ENCODE measurements at places on chromosomes 13 and 19.

DNA sequence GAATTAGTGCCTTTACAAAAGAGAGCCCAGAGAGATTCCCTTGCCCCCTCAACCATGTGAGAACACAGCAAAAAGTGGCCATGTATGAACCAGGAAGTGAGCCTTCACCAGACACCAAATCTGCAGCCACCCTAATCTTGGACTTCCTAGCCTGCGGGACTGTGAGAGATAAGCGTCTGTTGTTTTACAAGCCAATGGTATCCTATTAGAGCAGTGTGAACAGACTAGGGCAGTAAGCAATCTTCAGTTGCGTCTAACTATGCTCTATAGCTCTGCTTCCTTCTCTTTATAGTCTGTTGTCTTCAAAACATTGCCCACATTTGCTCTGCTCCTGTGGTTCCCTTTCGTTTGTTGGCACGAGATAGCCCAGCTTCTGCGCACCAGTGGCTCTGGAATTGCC, 109.5 kb upstream of the FNDC3A start:
- no peak for DNase-seq

- DNase-seq = no peak
These were observed 23.8 kb downstream of the DEDD2 start for GRCh38 chr19:42193706-42194105.

DNA sequence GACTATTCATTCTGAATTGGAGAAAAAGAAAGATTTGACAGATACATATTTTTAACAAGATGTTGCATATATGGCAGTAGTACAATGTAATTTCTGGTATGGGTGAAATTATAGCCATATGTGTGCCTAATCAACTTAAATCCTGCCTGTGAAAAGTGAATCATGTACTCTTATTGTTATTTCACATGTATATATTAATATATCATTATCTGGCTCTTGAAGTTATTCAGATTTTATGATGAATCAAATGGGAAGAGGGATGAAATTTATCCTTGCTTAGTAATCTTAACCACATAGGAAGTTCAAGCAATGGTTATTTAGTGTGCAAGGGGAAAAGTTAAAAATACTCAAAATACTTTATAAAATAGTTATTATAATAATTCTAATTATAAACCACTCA, 80.5 kb downstream of the GPC6 start:
- DNase-seq = no peak

DNA sequence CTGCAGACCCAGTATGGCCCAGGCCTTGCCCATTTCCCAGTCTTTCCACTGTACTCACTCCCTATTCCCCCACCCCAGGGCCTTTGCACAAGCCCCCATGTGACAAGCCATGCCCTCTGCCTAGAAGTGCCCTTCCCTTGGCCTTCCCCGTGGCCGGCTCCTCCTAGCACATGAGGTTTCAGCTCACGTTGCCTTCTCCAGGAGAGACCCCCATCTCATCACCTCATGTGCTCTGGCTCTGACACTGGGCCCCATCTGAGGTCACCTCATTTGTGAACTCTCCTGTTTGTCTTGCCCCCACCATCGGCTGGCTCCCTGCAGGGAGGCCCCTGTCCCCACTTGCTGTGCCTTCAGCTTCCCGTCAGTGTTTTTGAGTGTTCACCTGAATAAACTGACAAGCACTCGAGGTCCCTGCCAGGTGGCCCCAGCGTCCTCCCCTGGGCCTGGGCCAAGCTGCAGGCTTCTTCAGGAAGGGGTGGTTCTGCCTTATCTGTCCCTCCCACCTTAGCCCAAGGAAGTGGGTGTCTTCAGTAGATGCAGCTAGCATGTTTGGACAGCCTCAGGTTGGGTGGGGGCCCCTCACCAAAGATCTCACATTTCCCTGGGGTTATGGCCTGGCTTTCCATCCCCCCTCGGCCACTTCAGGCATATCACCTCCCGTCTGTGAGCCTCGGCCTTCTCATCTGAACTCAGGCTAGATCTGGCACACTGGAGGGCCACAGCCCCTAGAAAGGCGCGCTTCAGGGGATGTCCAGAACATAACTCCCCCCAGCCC, 3.8 kb upstream of the SLC25A42 start:
- DNase-seq = no peak

GRCh38 chr19:29880498-29881081, 61.4 kb upstream of the URI1 start:
- peak; percentile 42 for DNase-seq

GRCh38 chr13:20475927-20476691, 49.5 kb downstream of the CRYL1 start:
- DNase-seq = no peak

DNA sequence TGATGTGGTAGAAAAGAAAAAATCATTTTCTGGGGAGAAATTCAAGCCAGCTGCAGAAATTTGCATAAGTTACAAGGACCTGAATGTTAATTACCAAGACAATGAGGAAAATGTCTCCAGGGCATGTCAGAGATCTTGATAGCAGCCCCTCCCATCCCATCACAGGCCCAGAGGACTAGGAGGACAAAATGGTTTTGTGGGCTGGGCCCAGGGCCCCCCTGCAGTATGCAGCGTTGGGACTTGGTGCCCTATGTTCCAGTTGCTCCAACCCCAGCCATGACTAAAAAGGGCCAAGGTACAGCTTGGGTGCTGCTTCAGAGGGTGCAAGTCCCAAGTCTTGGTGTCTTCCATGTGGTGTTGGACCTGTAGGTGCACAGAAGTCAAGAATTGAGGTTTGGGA, 76.6 kb upstream of the SOX1 start:
- DNase-seq = no peak

DNA sequence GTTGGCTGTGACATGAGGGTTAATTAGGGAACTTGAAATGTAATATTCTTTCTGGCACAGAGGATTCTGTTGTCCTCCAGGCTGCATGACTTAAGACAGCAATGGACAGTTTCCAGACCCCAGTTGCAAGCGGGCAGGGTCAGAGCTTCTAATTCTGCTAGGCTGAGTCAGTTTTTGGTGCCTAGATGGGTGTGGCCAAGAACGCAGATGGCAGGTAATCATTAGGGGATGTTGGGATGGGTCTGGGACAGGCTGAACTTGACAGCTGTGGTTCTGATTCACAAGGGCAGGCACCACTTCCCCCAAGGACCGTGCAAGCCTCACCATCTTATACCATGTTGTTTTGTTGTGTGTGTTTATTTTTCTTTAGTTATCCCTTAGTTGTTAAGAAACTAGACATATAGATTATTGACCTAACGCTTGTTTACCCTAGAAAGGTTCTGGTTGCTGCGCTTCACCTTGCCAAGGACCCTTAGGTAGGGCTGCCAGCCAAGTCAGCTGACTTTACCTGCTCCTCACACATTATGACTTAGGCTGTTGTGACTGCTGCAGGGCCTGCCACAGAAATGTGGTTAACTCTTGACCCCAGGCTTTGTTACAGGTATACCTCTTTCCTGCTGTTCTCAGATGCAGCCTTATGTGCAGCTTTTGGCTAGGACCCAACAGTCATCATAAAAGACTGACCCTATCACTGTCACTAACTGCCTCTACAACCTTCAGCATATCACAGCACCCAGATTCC, 117.7 kb upstream of the KLF12 start:
- no peak for DNase-seq

- no peak for DNase-seq
These were observed 39.4 kb upstream of the MEDAG start for GRCh38 chr13:30866677-30867076.

- DNase-seq = peak; percentile 97
These were observed at the start of gene MOB3A for GRCh38 chr19:2096034-2096479. Gene MOB3A, minus strand, starts transcription at chr19:2096326. Its CDS starts 17,766 bp downstream, at chr19:2078560.

- DNase-seq = no peak
These were observed 21.6 kb downstream of the RAB20 start for GRCh38 chr13:110539894-110540293.

GRCh38 chr13:21150013-21150412, 26.3 kb downstream of the SKA3 start:
- DNase-seq = no peak

DNA sequence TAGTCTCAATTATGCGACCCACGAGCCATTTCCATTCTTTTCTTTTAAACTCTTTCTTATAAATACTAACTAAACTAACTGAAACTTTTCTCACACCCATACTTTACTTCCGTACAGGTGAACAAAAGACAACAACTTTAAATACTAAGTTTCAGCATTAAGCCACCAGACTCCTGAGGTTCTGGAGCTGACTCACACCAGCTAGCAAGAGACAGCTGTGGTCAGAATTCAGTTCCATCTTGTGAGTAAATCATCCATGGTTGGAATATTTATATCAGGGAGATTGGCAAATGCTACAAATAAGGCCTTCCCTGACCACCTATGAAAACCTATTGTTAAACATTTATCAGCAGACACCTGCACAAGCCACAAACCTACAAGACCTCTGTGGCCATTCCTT, 897.0 kb downstream of the EFNB2 start:
- no peak for DNase-seq

DNA sequence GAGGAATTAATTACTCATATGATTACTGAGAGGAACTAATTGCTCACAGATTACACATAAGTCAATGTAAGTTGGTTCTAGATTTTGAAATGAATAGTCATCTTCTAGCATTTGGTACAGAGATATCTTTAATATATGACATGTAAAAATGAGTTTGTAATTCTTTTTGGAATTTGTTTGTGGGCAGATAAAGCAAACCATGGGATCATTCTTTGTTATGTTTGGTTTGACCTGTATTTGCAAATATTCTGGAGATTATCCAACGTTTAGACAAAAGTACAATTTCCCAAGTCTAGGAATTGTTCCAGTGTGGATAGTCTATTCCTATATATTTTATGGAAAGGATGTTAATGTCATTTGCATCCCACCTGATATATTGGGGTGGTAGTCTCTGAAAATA, 309.6 kb upstream of the EDNRB start:
- DNase-seq = no peak

- DNase-seq = no peak
These were observed 6.7 kb upstream of the CHERP start for GRCh38 chr19:16548956-16549355.

- no peak for DNase-seq
These were observed 6.7 kb upstream of the LPAR2 start for GRCh38 chr19:19634516-19635312.

DNA sequence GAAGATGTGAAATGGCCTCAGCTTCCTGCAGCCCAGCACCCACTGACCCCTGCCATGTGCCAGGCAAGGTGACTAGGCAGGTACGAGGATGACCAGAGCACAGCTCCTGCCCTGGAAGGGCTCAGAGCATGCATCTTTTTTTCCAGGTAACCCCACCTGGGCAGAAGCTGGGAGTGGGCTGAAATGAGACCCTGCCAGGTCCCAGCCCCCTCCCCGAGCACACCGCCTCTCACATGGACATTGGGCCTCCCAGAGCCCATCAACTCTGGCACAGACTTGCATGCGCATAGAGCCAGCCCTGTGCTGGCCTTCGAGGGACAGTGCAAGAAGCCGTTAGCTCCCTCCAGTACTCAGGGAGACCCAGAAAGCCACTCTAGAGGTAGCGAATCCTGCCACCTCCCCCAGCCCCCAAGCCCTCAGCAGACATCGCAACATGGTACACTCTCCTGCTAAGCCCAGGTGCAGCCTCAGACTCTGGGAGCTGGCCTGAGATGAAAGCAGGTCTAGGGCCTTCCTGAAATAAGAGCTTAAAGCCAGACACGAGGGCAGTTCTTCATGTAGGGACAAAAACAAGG, 8.9 kb upstream of the VSTM2B start:
- peak; percentile 67 for DNase-seq

DNA sequence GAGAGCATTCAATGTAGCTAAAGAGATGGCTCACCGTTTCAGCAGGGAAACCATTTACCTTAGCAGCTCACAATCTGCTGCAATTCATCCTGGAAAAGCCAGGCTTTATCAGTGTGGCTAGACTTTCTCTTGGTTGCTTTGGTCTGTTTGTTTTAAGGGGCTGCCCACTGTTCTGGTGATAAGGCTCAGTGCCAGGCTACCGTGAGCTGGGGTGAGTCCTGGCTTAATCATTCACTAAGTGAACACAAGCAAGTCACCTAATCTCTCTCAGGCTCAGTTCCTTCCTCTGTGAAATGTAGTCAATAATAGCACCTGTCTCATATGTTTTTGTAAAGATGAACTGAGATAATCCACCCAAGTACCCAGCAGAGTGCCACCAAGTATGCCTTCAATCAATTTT, 229.0 kb downstream of the TEX29 start:
- no peak for DNase-seq

GRCh38 chr19:30666301-30666803, 294.2 kb downstream of the ZNF536 start:
- no peak for DNase-seq
